ENCODE measurements at places on chromosomes 16 and 17. TPM values are rescaled to one million over a fixed set of nuclear protein-coding genes. Genes with fewer than 3 reads are reported as not detected.

GRCh38 chr16:28317040-28317880 is 24.9 kb downstream of the SBK1 start:
- DNase-seq = peak; percentile 73

GRCh38 chr17:81401723-81402529 is 6.7 kb downstream of the BAHCC1 start:
- no peak for DNase-seq

GRCh38 chr17:379531-380465 is 27.2 kb upstream of the RPH3AL start:
- DNase-seq = no peak

DNA sequence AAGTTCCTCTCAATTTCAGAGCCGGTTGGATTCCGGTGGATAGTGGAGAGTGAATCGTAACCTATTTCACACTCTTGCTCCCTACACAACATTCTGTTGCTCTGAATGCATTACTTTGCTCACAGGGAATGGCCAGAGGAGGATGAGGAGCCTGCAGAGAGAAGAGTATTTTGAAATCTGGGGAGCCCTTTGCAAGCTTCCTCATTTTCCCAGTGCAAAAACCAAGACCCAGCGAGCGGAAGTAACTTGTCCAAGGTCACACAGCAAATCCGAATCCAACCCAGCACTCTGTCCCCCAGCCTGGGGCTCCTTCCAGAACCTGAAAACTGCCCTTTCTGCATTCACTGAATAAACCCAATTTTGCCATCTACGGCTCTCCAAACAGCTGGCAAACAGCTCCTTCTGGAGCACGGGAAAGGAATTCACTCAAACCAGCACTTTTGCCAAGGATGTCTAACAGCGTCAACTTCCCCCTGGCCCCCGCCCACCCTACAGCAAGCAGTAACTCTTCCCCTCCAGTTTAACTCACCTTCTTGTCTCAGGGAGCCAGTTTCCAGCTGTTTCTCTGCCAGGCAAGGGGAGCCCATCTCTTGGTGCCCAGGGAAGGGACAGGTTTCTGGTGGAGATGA is 557 bp downstream of the KCNG4 start:
- no peak for DNase-seq

DNA sequence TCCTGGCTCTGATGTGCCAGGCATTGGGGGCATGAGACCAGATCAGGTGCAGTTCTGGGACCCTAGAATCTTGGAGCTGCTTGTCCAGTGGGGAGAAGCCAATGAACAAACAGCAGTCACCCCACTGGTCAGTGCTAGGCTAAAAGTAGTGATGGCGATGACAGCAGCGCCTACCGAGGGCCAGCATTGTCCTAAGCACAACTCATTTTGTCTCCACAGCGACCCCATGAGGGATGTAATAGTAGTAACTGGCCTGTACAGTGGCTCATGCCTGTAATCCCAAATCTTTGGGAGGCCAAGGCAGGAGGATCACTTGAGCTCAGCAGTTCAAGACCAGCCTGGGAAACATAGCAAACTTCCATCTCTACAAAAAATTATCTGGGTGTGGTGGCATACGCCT is 6.2 kb downstream of the SMCR8 start:
- DNase-seq = no peak

DNA sequence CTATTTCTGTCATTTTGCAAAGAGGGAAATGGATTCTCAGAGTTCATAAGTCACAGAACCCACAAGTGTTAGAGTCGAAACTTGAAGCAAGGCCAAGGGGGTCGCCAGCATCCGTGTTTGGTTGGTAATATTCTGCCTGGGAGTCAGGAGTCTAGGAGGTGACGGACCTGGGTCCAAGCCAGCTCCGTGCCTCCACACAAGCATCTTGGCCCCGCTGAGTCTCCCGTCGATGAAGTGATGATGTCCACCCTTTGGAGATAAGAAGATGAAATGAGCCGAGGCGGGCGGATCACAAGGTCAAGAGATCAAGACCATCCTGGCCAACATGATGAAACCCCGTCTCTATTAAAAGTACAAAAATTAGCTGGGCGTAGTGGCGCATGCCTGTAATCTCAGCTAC is 53.2 kb upstream of the TNRC6C start:
- no peak for DNase-seq

GRCh38 chr17:48843187-48843900 is 12.5 kb downstream of the CALCOCO2 start:
- DNase-seq = no peak

GRCh38 chr17:48492401-48493298 is 38.2 kb downstream of the HOXB1 start:
- DNase-seq = peak; percentile 75

DNA sequence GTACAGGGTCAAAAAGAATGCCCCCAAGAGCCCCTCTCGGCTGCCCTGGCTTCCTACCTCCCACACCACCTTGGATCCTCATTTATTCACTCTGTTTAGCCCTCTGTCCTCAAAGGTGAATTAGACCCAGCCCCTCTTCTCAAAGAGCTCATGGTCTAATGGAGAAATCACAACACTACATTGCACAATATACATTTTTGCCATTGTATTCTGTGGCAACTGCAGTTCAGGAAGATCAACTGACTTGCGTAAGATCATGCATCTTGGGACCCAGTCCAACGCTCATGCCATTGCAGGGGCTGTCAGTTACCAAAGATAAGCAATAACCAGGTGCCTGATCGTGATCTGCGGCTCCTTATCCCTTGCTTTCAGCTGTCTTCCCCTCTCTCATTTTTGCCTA is 1.4 kb downstream of the KRT38 start:
- no peak for DNase-seq

- DNase-seq = no peak
These were observed 54.6 kb upstream of the ZNF750 start for GRCh38 chr17:82894389-82894788.

DNA sequence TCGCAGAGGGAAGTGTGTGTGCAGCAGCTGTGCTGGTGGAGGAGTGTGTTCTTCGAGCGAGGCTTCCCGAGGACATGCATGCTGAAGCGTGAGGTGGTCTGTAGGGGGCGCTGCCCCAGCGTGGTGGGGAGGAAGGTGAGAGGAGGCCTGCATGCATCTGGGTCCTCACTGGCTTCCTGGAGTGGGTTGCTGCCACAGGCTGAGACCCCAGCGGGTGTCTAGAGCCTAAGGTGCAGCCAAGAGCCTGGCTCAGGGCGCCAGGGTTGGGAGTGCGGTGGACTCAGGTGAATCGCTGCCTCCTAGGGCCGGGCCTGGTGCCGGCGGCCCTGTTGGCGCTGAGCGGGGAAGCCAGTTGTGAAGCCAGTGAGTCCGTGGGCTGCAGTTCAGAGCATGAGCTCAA is 7.5 kb upstream of the HSD3B7 start:
- no peak for DNase-seq

DNA sequence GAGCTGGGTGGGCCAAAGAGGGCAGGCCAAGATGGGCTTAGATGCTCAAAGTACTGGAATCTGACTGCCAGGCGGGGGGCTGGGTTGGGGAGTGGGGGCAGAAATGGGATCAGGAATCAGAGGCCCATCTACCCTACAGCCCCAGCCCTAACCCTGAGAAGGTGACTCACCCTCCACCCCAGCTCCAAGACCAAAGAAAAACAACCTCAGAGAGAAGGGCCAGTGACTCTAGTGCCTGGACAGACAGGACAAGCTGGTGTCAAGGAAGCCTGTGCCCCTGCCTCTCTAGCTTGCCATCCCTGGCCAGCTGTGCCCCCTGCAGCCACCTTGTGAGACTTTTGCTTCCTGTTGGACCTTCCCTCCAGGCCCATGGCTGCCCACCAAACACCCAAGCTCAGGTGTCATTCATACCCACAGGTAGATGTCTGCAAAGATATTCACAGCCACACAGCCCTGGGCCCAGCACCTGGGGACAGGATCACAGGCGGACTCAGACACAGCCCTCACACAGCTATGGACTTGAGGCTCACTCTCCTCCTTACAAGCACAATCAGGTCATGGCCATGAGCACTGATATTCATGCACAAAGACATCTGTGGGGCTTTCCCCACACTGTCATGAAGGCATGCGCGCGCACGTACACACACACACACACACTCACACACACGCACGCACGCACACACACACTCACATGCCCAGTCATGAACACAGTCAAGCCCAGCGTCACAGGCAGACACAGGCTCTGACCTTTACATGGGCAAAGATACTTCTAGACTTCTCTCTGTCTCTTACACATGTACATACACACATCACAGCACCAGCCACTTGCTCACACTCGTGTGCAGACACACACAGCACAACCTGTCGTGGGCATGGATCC is 2.8 kb downstream of the WNT3 start:
- DNase-seq = no peak

DNA sequence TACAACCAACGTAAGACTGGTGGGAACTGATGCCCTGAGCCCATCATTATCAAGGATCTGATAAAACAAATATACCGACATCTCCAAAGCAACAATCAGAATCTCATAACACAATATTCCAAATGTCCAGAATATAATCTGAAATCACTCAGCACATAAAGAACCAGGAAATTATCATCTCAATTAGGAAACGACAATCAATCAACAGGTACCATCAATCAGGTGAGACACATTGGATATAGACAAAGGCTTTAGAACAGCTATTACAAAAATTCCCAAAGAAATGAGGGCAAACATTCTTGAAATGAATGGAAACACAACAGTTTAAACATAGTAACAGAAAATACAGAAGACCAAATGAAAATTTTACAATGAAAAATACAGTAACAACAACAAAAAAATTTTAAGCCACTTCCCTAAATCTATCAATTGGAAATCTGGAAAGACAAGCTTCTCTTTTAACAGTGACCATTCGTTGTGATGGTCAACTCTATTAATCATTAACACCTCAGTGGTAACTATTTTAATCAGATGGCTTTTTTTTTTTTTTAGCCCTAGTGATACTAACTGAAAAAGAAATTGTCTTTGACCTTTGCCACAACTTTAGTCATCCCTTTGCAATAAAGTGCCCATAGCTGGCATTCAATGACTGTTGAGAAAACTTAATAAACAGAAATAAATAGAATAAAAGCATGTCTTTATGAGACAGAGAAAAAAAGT is 70.4 kb downstream of the USP32 start:
- no peak for DNase-seq

- DNase-seq = no peak
These were observed 115.7 kb downstream of the MRM1 start for GRCh38 chr17:36717088-36717487.

DNA sequence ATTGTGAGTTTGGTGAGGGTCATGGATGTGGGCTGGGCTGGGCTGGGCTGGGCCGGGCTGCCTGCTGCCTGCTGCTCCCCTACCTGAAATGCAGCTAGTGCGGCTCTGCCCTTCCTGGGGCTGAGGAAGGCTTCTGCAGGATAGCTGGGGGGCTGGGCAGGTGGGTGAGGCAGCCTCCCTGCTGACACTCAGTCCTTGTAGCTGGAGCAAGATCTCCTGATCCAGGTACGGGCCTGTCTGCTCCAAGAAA is 4.7 kb downstream of the RPL13 start:
- no peak for DNase-seq

- DNase-seq = peak; percentile 81
These were observed 107.1 kb downstream of the AMFR start for GRCh38 chr16:56317998-56318826.

DNA sequence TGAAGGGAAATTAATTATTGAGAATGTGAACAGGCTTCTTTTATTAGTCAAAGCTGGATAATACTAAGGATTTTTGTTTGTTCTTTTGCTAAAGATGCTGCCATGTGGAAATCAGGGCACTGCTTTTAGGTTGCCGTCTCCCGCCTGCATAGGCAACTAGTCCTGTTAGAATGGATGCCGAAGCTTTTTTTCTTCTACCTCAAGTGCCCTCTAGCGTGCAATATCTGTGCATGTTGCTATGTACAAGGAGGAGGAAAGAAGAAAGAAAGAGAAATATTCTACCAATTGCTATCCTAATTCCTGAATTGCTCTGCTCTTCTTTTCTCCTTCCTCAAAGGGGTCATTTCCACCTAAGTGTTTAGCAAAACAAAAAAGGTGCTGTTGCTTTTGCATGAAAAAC is 5.2 kb upstream of the CDH8 start:
- no peak for DNase-seq

GRCh38 chr17:79251824-79252223 is 177.2 kb downstream of the ENGASE start:
- DNase-seq = no peak

ATPAF2 gene
- 22.1 TPM for total RNA-seq

HIGD1B gene
- total RNA-seq = not detected

IKZF3 gene
- 37.9 TPM for total RNA-seq

CDH3 gene
- total RNA-seq = 0.15 TPM

Measured in activated CD4-positive, alpha-beta memory T cell treated with anti-CD3 and anti-CD28 coated beads, Interleukin-2, amount 10 ng/mL, durations not matched to agents 7 days and 5 days (primary cell).